ENCODE measurements at places on chromosomes 13 and 19. TPM values are rescaled to one million over a fixed set of nuclear protein-coding genes. Genes with fewer than 3 reads are reported as not detected.

DNA sequence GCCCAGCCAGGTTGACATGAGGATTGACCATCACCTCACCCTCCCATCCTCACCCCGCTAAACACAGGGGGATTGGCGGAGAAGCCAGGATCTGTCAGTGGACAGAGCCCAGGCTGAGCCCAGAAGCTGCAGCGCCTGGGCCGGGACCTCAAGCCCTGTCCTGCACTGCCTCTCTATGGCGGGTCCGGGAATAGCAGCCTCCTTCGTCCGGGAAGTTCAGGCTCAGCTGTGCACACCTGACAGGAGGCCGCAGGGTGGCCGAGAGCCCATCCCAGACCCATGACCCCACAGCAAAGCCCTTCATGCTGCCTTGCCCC lies 67.8 kb downstream of the SPACA7 start:
- DNase-seq: peak; percentile 5

DNA sequence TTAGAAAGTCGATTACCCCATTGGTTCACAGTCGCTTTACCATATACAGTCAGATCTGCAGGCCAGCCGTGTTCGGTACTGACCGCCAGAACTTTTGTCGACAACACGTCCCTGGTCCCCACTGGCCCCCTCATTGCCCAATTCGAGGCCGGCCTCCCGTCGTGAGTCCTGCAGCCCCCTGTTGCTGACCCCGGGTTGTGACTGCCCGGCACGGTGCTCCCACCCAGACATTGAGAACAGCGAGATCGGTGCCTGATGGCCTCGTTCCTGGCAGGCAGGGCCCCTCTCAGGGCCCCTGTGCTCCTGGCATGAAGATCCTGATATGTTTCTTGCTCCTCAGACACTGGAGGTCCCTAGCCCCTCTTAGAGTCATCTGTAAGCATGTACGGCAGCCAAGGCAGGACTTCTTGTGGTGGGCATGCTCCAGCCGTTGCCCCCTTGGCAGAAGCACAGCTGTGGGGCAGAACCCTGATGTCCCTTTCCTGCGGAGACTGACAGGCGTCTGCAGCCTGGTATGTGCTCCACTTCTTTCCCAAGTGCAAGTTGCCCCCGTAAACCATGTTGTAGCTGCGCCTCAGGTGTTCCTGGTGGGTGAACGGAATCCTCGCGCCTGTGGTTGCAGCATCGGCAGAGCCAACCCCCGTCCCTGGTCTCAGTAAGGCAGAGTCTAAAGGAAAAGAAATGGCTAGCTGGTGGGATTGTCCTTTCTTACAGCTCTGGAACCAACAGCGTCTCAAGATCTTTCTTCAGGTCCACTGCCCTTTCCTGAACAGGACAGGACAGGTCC lies 123.2 kb upstream of the SPACA7 start:
- DNase-seq: no peak

Gene SYNGR4
- total RNA-seq: not detected

GRCh38 chr13:95245071-95245470 lies 56.2 kb downstream of the ABCC4 start:
- DNase-seq: no peak

GRCh38 chr19:39765091-39766076 lies 13.3 kb upstream of the LEUTX start:
- no peak for DNase-seq

- DNase-seq: no peak
Measured at GRCh38 chr13:112058941-112059340, 8.0 kb upstream of the SOX1 start.

Gene WTIP
- 0.46 TPM for total RNA-seq

- DNase-seq: no peak
Measured at GRCh38 chr13:96794669-96795068, 199.6 kb downstream of the OXGR1 start.

DNA sequence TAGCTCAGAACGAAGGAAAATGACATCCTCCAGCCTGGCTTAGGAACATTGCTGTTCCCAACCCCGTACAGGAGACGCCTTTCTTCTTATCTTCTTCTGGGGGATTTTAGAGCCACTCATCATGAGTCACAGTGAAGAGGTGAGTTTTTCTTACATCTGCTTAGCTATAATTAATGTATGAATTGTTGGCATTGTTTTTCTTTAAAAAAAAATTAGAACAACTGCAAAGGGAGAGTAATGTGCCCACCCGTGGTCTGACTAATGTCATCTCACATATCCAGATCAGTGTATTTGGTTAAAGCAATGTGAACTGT lies 310.6 kb upstream of the TSHZ3 start:
- no peak for DNase-seq

GRCh38 chr13:48580896-48581295 lies 48.0 kb upstream of the RCBTB2 start:
- DNase-seq: no peak
